ENCODE measurements at places on chromosomes 11 and 22. TPM values are rescaled to one million over a fixed set of nuclear protein-coding genes. Genes with fewer than 3 reads are reported as not detected.

Gene CST6
- not detected for total RNA-seq

Gene SMC1B
- total RNA-seq, result 0.05 TPM

Gene CPT1A
- 34.3 TPM for total RNA-seq

Gene SCUBE2
- total RNA-seq, result 2.3 TPM

Gene DDIAS
- 0.37 TPM for total RNA-seq

Gene ENTHD1
- total RNA-seq, result not detected

Gene RAG2
- not detected for total RNA-seq

Gene SUN2
- 101 TPM for total RNA-seq

Gene MAJIN
- not detected for total RNA-seq

Gene FBLN1
- 44.5 TPM for total RNA-seq
